Heart left ventricle (tissue), 16 donors: ENCODE measurements at places on chromosomes 5 and 9. TPM values are rescaled to one million over a fixed set of nuclear protein-coding genes. Genes with fewer than 3 reads are reported as not detected.

DNA sequence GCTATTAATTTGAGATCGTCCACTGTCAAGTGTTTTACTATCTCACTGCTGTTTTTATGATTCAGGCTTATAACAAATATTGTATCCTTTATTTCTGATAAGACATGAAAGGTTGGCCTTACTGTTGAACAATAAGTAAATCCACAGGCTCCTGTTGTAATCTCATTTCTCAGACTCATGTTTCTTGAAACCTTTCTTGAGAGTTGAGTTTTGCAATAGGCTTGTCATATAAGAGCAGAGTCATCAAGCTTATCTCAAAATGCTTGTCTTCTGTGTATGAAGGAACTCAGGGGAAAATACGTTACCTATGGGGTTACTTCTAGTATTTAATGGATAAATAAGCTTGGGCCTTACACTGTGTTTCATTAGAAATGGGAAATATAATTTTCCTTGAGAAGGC, 9.2 kb upstream of the TLX3 start:
- no peak for DNase-seq

GRCh38 chr5:112418659-112419163, 366 bp downstream of the EPB41L4A start:
- DNase-seq, result peak; percentile 22

DNA sequence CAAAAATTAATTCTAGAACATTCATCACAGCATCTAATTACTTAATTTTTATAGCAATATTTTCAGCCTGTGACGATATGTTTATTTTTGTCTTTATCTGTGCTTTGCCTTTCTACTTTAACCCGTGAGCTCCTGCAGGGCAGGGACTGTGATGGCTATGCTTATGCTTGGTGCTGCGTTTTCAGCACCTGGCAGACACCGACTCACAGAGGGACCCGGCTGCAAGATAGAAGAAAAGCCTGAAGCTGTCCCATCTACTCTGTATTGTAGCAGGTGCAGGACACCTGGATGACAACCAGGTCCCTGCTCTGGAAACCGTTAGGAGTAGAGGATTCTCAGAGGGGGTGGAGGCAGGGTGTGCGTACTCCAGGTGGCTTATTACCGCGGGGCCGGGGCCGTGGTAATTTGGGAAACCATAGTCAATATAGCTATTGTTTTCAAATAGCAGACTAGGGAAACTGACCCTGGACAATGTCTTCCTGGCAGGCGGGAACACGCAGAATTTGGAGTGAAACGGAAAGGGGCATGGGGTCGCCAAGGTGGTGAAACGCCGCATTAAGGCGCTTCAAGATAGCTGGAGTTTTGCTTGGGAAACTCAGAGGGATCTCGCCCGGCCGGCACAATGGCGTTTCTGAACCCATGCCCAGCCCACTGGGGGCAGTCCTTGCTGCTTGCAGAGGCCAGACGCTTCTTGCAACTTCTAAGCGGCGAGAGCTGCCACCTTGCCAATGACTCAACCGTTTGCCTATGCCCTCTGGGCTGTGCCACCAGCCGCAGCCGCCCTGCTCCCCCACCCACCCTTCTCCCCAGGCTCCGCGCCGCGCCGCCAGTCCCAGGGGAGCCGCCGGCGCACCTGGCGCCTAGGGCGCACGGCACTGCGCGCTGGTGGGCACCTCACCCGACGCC, 140.1 kb upstream of the PALM2AKAP2 start:
- peak; percentile 65 for DNase-seq

- no peak for DNase-seq
Measured at GRCh38 chr5:40479939-40480338, 199.8 kb upstream of the PTGER4 start.

- DNase-seq, result no peak
Measured at GRCh38 chr9:129310666-129311350, 132.7 kb upstream of the IER5L start.

DNA sequence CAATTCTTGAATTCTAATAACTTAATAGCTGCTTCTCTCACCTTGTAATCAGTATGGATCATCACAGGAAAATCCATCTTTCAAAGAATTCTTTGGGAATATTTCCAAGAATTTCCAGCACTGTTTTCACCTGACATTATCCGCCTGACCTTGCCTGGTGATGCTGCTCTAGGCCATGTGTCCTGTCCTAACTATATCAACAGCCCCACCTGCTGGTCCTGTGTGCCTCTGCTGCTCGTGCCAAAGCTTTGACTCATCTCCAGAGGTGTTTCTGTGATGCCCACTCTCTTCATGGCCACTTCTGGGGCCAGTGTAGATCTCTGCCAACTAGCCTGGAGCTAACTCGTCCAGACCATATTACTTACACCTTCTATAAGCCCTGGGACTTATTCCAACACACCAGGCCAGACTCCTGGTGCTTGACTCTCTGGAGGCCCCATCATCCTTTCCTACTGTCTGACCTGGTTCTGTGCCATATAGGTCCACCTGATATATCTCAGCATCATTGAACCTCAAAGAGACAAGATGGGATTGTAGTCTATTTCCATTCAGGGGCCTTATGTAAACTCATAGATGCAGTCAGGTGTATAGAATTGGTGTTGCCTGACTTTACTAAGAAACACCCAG, 67.5 kb upstream of the CKMT2 start:
- peak; percentile 65 for DNase-seq

- DNase-seq, result no peak
Measured at GRCh38 chr5:125343015-125343414, 596.6 kb upstream of the ZNF608 start.

DNA sequence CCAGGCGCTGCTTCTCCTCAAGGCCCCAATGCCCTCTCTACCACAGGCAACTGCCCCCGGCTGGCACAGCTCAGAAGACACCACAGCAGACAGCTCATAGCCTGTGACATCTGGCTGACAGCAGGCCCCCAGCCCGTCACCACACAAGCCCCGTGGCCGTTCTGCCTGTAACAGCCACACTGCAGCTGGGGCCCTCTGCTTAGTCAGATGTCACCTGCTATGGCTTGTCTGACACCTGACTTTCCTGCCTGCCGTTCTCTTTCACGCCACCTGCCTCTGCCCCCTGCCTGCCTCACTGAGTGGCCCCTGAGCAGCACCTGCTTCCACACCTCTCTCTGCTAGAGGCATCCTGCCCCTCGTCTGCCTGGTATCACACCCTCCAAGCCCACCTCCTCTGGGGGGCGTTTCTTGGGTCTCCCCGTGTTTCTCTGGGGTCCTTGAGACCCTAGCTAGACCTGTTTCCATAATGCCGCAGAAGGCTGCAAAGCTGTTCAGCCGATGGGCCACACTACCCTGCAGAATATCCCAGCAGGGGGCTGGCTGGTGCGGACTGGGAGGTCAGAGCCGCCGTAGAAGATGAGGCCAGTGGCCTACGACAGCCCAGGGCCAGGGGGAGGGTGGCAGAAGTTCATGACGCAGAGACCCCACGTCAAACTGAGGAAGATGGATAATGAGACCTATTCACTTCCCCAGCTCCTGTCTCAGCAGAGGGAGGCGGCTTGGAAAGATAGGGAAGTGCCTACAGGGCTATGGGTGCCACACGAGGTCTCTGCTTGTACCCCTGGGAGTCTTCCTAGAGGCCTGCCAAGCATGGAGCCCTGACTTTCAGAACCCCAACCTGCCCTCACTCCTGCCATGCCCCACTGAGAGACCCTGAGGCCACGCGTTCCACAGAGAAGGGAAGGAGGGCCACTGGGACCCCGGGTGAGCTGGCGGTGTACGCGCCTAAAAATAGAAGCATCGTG, 95.1 kb downstream of the ZNF354C start:
- peak; percentile 42 for DNase-seq

- no peak for DNase-seq
Measured at GRCh38 chr5:61330341-61330844, 1.7 kb upstream of the ZSWIM6 start.

GRCh38 chr5:1503241-1504068, 20.3 kb downstream of the LPCAT1 start:
- DNase-seq, result peak; percentile 65

GRCh38 chr9:128026773-128027541, 40.2 kb downstream of the NAIF1 start:
- DNase-seq, result no peak

- DNase-seq, result no peak
Measured at GRCh38 chr5:39714036-39714698, 289.4 kb upstream of the DAB2 start.

- no peak for DNase-seq
Measured at GRCh38 chr9:32384002-32384363, 460 bp upstream of the ACO1 start.

- DNase-seq, result peak; percentile 40
Measured at GRCh38 chr5:168842571-168843205, 263.5 kb upstream of the PANK3 start.

DNA sequence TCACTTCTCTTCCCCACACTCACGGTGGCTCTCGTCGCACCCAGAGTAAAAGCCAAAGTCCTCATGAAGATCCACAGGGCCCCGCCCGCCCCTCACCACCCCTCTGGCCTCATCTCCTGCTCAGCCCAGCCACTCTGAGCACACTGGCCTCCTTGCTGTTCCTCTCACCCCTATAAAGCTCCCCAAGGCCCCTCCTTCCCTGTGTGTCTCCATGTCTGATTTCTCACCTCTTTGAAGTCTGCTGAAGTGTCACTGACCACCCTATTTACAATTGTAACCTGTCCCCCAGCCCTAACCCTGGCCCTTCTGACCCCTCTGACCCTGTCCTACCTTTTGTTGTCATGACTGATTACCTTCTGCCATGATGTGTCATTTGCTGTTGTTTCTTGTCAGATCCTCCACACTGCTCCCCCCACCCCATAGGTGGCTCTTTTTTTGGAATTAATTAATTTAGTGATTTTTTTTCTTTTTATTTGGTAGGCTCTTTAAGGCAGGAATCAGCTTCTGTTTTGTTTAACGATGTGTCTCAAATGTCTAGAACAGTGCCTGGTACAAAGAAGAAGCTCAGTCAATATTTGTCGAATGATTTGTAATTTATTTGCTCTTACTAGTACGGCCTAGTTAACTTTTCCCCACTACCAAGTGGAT, 90.2 kb downstream of the IQGAP2 start:
- DNase-seq, result no peak

- DNase-seq, result no peak
Measured at GRCh38 chr9:108861464-108861863, 602 bp upstream of the ACTL7A start.

DNA sequence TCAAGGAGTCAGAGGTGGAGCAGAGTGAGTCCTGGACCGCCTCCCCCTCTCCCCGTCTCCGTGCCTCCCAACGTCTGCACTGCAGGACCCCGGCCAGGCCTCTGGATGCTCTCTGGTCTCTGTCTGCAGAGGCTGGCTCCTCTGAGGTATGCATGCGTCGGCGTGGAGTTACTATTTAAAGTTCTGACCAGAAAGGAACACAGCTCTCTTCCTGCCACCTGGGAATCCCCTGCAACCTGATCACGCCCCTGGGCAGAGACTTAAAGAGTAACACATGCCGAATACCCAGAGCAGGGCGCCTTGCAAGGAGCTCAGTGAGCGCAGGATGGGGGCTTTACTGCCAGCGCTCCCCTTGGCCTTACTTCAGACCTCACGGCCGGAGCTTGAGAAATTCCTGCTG, 16.0 kb downstream of the ANXA6 start:
- DNase-seq, result peak; percentile 67

DNA sequence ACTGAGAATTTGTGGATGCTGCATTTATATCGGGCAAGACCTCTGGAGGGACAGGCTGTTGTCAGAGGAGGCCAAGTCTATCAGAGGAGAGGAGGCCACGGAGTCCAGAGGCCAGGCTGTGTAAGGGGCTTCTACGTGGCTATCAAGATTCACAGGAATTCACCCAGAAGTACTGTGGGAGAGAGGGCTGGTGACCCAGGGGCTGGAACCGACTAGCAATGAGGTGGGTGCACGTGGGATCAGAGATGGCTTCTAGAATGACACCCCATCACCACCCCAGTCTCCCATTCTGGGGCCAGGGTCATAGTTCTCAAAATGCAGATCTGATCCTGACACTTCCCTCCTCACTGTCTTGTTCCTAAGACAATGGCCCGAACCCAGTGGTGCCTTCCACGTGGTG, 61.2 kb upstream of the PHYKPL start:
- DNase-seq, result no peak

GRCh38 chr5:88670461-88670860, 212.5 kb downstream of the MEF2C start:
- no peak for DNase-seq

DNA sequence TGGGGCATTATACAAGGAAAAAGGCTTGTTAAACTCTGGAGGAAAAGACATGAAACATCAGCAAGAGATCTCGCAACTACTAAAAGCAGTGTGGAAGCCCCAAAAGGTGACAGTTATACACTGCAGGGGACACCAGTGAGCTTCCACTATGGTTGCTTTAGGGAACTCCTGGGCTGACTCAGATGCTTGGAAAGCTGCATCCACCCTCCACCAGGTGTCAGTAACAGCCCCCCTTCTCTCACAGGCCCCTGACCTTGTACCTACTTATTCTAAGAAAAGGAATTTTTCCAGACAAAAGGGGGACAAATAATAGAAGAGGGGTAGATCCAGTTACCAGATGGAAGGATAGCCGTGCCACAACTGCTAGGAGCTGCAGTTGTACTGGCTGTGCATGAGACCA, 154.4 kb upstream of the COX7C start:
- DNase-seq, result no peak

- no peak for DNase-seq
Measured at GRCh38 chr5:41903382-41903891, 707 bp upstream of the RIMOC1 start.

- no peak for DNase-seq
Measured at GRCh38 chr5:178080618-178081410, 32.5 kb upstream of the N4BP3 start.

DNA sequence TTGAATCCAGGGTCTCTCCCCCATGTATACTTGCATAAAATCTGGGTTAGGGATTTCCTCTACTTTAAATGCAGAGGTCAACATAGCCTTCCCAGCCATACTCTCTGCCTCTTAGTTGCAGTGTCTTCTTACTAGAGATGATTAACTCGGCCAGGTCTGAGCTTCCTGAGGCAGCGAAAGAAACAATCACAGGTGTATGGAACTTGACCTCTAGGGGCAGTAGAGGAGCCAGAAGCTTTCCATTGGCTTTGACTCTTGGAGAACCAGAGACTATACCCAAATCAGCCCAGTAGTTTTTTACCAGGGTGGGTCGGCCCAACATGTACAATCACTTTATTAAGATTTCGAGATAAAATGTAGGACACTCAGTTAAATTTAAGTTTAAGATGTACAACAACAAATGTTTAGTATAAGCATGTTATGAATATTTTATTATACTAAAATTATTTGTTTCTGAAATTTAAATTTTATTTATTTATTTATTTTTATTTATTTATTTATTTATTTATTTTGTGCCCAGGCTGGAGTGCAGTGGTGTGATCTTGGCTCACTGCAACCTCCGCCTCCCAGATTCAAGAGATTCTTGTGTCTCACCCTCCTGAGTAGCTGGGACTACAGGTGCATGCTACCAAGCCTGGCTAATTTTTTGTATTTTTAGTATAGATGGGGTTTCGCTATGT, 48.0 kb upstream of the DMRT3 start:
- DNase-seq, result no peak

Gene BAAT
- polyA plus RNA-seq, result 0.03 TPM

Gene PIP5KL1
- polyA plus RNA-seq, result 0.15 TPM

Gene OTP
- polyA plus RNA-seq, result not detected

Gene KCNIP1
- not detected for polyA plus RNA-seq

Gene MIGA2
- polyA plus RNA-seq, result 61.3 TPM

Gene PCDHGA3
- 3.5 TPM for polyA plus RNA-seq

Gene SPDL1
- 2.2 TPM for polyA plus RNA-seq
